Natural killer cell (primary cell): ENCODE measurements at places on chromosomes 1 and 21. TPM values are rescaled to one million over a fixed set of nuclear protein-coding genes. Genes with fewer than 3 reads are reported as not detected.

DNA sequence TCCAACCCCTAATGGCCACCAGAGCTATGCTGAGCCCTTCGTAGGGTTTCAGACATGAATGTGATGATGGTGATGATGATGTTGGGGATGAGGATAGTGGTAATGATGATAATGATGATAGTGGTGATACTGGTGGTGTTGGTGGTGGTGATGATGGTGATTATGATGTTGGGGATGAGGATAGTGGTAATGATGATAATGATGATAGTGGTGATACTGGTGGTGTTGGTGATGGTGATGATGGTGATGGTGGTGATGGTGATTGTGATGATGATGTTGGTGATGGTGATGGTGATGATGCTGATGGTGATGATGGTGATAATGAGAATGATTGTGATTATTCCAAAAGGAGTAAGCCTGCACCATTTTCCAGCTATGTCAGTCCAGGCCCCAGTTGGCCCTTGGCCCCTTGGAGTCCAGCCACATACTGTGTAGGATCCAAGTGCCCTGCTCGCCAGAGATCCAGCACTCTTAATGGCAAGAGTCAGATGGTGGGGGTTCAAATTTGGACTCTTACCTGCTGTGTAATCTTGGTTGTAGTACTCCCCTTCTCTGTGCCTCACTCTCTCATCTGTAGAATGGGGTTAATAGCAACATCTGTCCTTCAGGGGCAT is 28.3 kb downstream of the AJAP1 start:
- no peak for DNase-seq
- no peaks in the 10 kb centered on the region for H3K4me1 ChIP-seq
- no peaks in the 10 kb centered on the region for H3K27me3 ChIP-seq
- no peak overlapping the region for H3K27ac ChIP-seq

PLA2G2D gene
- total RNA-seq = not detected

LIN9 gene
- 1.3 TPM for total RNA-seq

DNA sequence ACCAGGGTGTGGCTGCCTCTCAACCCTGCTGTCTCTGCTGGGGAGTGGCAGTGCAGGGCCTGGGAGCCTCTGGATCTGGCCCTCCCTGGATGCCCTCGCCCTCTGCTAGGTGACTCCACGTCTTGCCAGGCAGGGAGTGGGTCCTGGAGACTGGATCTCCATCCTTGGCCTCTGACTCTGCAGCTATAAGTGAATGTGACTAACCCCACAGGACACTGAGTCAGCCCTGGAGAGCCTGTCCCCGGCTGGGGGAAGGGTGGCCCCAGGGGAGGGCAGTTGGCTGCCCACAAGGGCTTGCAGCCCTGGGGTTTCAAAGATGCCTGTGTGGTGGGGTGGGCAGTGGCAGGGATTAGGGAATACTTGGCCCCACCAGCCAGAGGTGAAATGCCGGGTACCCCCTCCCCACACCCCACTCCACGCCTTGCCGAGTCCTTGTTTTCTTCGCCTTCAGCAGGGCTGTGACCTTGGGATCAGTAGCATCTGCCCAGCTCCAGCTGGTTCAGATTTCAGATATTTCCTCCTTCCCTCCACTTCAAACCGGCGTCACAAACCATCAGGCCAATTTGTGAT is 1.9 kb upstream of the MYBPH start:
- no peak overlapping the region for H3K27ac ChIP-seq
- no peak for DNase-seq
- no peaks in the 10 kb centered on the region for H3K27me3 ChIP-seq
- no peak overlapping the region for H3K4me3 ChIP-seq
- no peaks in the 10 kb centered on the region for H3K36me3 ChIP-seq

LCE1F gene
- total RNA-seq = not detected

DNA sequence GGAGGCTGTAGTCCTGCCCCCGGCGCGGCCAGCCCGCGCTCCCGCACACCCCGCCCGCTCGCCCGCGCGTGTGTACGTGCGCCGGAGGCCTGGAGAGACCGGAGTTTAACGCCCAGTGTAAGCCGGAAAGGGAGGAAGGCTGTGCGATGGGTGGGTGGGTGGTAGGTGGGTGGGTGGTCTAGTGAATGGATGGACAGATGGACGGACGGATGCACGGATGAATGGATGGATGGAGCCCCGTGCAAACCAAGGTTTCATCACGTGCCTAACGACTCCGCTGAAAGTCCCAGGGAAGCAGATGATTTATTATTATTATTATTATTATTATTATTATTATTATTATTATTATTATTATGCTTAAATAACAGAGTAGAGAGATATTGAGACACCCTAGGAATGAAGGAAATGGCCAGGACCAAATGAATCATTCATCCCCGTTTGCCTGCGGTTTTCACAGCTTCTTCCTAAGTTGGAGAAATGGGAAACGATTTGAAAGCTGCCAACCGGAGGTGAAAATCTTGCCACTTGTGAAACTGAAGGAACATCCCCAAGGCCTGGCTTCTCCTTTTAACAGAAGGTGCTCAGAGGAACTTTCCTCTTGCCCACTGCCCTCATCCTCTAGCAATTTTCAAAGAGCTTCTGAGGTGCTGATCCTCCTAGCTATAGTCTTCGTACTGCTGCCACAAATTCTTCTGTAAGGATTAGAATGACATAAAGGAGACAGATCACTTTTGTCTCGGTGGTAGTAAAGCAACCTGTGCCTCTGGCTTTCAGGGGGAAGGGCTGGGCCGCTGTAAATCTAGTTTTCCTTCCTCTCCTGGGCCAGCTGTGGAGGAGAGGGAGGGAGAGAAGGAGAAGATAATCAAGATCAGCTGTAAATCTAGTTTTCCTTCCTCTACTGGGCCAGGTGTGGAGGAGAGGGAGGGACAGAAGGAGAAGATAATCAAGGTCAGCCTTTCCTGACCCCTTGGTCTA is 648 bp upstream of the RGS7 start:
- H3K27me3 ChIP-seq = peaks cover 5% of the 10 kb centered on the region
- H3K27ac ChIP-seq = no peak overlapping the region
- no peaks in the 10 kb centered on the region for H3K4me1 ChIP-seq
- no peaks in the 10 kb centered on the region for H3K36me3 ChIP-seq
- DNase-seq = no peak
- H3K4me3 ChIP-seq = no peak overlapping the region

GRCh38 chr1:58842941-58843340 is 59.1 kb upstream of the JUN start:
- H3K4me1 ChIP-seq = no peaks in the 10 kb centered on the region
- no peak overlapping the region for H3K4me3 ChIP-seq
- H3K27ac ChIP-seq = no peak overlapping the region
- no peak for DNase-seq
- no peaks in the 10 kb centered on the region for H3K27me3 ChIP-seq

- H3K4me1 ChIP-seq = no peaks in the 10 kb centered on the region
- no peak for DNase-seq
- no peaks in the 10 kb centered on the region for H3K27me3 ChIP-seq
- no peak overlapping the region for H3K4me3 ChIP-seq
- no peaks in the 10 kb centered on the region for H3K36me3 ChIP-seq
Observed at GRCh38 chr1:208874915-208875314, 630.7 kb upstream of the PLXNA2 start.

GPA33 gene
- total RNA-seq = 4.6 TPM

DNA sequence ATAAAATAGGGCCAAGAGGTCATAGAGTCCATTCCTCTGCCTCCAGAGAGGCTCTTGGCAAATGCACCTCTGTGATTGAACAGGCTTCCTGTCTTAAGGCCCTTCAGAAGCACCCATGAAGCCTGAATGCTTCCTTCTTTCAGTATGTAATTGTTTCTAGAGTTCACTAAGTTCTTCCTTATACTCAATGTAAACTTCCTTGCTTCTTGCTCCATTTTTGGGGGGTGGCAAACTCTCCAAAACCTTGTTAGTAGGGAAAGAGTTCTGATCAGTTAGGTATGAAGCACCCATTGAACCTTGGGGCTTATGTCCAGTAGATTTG is 102.3 kb upstream of the LPGAT1 start:
- no peak for DNase-seq
- no peak overlapping the region for H3K4me3 ChIP-seq
- no peaks in the 10 kb centered on the region for H3K27me3 ChIP-seq
- peaks cover 35% of the 10 kb centered on the region for H3K4me1 ChIP-seq

GRCh38 chr1:6329396-6329795 is 64.2 kb downstream of the ACOT7 start:
- H3K36me3 ChIP-seq = no peaks in the 10 kb centered on the region
- H3K4me3 ChIP-seq = no peak overlapping the region
- no peaks in the 10 kb centered on the region for H3K27me3 ChIP-seq
- H3K4me1 ChIP-seq = no peaks in the 10 kb centered on the region
- no peak for DNase-seq

CFAP45 gene
- 1.6 TPM for total RNA-seq

GRCh38 chr1:56329970-56330369 is 249.4 kb downstream of the PLPP3 start:
- no peaks in the 10 kb centered on the region for H3K36me3 ChIP-seq
- no peak overlapping the region for H3K4me3 ChIP-seq
- no peak overlapping the region for H3K27ac ChIP-seq
- H3K4me1 ChIP-seq = no peaks in the 10 kb centered on the region
- H3K27me3 ChIP-seq = no peaks in the 10 kb centered on the region

- H3K4me3 ChIP-seq = no peak overlapping the region
- no peak for DNase-seq
- no peak overlapping the region for H3K27ac ChIP-seq
- H3K36me3 ChIP-seq = peaks cover 27% of the 10 kb centered on the region
- no peaks in the 10 kb centered on the region for H3K27me3 ChIP-seq
- H3K4me1 ChIP-seq = no peaks in the 10 kb centered on the region
Observed at GRCh38 chr1:1826356-1827088, 48.3 kb upstream of the NADK start.

GRCh38 chr21:26116456-26117011 is 54.0 kb downstream of the APP start:
- H3K36me3 ChIP-seq = no peaks in the 10 kb centered on the region
- no peak for DNase-seq
- no peaks in the 10 kb centered on the region for H3K4me1 ChIP-seq
- H3K27ac ChIP-seq = no peak overlapping the region
- H3K27me3 ChIP-seq = no peaks in the 10 kb centered on the region

CAMK2N1 gene
- 2.6 TPM for total RNA-seq

DNA sequence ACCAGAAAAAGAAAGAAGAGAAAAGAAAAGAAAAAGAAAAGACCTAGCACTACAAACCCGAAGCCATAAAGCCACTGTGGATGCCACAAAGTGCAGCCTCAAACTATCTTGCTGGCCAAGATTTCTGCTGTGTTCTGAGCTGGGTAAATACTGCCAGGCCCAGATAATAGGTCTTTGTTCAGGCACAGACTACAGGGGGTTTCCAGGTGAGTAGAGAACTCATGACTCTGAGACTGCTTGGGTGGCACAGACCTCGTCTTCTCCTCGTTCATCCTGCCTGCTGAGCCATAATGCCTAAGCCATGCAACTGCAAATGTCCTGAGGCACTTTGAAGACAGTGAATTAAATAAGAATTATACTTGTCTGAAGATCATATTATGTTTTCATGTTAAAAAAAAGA is 651.8 kb downstream of the LMO4 start:
- no peak overlapping the region for H3K4me3 ChIP-seq
- no peaks in the 10 kb centered on the region for H3K4me1 ChIP-seq
- no peak for DNase-seq
- no peaks in the 10 kb centered on the region for H3K27me3 ChIP-seq
- H3K27ac ChIP-seq = no peak overlapping the region

DNA sequence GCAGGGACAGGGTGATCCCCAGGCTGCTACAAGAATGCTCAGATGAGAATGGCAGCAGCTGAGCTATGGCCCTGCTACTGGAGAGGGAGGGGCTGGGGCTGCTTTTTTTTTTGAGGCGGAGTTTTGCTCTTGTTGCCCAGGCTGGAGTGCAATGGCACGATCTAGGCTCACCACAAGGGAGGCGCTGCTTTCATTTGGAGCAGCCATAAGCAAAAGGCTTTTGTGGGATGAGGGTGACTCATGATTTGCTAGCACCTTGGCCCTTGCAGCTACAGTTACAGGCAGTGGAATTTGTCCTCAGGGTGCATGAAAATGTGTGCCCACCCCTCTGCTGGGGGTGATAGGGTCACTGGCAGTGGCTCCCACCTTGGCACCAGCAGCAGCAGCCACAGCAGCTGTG is 32.4 kb upstream of the CYP4A22 start:
- no peak for DNase-seq
- H3K4me3 ChIP-seq = no peak overlapping the region
- H3K27ac ChIP-seq = no peak overlapping the region
- H3K36me3 ChIP-seq = no peaks in the 10 kb centered on the region
- H3K4me1 ChIP-seq = no peaks in the 10 kb centered on the region

TMEM54 gene
- total RNA-seq = not detected
